Neuronal stem cell (in vitro differentiated cells): ENCODE measurements at places on chromosomes 13 and 19.

GRCh38 chr13:109974354-109974753 is 188.0 kb upstream of the IRS2 start:
- no peak for DNase-seq

DNA sequence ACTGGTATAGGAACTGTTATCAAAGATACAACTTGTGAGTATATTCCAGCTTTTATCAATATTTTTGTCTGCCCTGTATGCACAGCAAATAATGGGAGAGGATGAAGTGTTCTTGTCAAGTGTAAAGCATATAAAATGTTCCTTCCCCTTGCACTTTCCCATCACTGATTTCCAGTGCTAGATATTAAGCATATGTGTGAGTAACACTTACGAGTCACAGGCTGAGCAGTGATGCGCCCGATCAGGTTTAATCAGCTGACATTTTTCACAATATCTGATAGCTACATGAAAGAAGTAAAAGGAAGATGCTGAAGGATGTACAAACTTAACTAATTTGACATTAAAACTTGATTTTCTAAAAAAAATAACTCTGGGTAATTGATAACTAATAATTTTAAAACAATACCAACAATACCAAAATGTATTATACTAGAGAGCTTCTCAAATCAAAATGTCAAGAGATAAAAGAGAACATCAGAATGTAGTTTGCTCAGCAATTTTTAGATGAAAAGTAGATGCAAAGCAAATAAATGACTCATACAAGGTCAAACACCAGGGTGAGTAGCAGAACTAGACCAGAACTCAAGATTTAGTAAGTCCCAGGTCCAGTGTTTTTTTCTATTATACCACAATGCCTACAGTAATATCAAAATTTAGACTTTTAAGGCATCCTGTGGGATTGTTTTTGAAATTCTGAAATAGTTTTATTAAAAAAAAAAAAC is 56.4 kb downstream of the ZDHHC20 start:
- no peak for DNase-seq

DNA sequence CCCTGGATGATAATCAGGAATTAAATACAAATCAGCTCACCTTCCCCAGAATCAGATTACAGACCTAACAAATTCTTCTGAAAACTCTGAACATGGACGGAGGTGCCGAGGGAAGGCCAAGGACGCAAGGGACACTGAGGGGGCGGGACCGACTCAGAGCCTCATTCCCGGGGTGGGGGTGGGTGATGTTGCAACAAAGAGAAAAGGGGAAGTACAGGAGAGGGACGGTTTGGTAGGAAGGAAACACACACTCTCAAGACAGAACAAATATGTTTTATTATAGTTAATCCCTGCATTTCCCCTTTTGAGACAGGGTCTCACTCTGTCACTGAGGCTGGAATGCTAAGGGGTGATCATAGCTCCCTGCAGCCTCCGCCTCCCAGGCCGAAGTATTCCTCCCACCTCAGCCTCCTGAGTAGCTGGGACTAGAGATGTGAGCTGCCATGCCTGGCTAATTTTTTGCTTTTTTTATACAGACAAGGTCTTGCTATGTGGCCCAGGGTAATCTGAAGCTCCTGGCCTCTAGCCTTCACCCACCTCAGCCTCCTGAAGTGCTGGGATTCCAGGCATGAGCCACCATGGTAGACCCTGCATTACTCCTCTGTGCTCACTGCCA is 786 bp upstream of the LILRA2 start:
- no peak for DNase-seq

DNA sequence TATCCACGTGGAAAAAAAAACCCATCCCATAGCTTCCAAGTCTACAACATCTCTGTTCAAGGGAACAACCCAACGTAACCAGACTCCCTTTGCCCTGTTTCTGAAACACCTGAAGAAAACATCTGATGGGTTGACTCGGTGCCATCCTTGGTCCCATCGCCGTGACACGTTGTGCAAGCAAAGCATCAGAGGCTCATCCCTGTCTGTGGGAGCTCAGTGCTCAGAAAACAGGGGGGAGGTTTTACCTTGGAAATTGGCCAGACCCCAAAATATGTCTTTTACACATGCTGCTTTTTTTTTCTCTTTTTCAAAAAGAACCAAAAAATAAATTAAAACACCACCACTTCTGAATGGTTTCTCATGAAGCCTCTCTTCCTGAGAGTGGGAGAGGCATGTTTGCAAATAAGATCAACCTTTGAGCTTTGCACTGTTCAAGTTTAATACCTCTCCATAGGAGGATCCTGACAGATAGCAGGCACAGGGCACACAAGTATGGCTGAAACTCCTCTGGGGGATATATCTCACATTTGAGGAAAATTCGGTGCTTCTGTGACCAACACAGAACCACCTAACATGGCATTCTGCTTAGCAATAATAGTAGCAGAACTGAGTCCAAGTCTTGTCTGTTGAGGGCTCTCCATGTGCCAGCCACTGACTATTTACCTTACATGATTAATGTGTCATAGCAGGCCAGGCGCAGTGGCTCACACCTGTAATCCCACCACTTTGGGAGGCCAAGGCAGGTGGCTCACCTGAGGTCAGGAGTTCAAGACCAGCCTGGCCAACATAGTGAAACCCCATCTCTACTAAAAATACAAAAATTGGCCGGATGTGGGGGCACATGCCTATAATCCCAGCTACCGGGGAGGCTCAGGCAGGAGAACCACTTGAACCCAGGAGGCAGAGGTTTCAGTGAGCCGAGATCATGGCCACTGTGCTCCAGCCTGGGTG is 7.0 kb upstream of the PVR start:
- no peak for DNase-seq

DNA sequence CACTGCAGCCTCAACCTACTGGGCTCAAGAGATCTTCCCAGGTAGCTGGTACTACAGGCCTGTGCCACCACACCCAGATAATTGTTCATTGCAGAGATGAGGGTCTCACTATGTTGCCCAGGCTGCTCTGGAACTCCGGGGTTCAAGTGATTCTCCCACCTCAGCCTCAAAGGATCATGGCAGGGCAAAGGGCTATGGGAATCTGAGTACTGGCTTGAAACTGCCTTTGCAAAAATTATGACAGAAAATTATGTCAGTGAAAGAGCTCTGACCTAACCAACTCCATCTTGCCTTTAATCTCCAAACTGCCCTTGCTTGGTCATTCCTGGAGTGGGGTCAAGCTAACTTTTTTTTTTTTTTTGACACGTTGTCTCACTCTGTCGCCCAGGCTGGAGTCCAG is 1.3 kb upstream of the DNASE2 start:
- no peak for DNase-seq

DNA sequence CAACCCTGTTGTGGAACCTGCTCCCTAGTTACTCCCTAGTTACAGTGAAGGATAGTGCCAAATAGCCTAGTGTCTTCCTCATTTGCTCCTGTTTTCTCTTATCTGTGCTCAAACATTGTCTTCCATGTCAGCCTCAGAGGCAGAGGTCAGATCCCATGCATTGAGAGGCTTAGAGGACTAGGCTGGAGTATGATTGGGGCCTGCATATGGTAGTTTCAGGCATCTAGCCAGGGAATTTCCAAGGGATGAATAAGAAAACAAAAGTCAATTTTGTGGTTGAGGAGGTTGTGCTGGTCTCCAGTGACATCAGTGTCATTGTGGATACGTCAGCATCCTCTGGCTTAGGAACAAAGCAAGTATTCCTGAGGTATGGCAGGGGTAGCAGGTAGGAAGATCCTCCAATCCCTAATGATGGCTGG is 9.4 kb downstream of the ZNF546 start:
- DNase-seq: no peak

DNA sequence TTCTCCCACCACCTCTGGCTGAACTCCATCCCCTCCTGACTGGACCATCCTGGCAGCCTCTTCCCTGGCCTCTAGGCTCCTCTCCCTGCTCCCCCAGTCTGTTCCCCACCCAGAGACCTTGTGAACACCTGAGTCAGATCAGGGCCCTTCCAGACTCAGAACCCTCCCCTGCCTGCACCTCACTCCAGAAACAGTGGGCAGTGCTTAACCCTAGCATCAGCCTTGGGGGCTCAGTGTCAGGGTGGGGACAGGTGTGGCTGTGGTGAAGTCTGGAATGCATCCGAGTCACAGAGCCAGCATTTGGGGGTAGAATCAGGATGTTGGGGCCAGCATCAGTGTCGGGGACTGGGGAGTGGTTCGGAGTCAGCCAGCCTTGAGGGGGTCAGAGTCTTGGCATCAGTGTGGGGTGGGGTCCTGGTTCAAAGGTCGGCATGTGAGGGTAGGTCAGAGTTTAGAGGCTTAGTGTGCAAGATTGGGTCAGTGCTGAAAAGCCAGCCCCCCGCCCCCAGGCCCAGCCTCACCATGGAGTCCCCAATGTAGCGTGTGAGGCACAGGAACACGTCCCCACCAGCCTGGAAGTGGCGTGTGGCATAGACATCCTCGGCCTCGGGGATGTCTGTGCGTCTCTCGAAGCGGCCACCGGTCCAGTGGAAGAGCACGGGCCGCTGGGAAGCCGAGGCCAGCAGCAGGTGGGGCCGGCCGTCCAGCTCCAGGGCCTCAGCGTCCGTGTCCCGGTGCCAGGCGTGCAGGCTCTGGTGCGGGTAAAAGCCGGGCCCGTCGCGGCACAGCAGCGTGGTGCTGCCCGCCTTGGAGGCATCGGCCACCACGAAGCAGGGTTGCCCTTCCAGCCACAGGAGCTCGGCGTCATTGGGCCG is 8.9 kb downstream of the LGI4 start:
- DNase-seq: no peak

GRCh38 chr19:3986260-3987041 is 1.2 kb upstream of the EEF2 start:
- peak; percentile 52 for DNase-seq

GRCh38 chr19:38173291-38174041 is 50.6 kb downstream of the DPF1 start:
- no peak for DNase-seq

- no peak for DNase-seq
These were observed 5.4 kb downstream of the TM9SF2 start for GRCh38 chr13:99506634-99507033.

DNA sequence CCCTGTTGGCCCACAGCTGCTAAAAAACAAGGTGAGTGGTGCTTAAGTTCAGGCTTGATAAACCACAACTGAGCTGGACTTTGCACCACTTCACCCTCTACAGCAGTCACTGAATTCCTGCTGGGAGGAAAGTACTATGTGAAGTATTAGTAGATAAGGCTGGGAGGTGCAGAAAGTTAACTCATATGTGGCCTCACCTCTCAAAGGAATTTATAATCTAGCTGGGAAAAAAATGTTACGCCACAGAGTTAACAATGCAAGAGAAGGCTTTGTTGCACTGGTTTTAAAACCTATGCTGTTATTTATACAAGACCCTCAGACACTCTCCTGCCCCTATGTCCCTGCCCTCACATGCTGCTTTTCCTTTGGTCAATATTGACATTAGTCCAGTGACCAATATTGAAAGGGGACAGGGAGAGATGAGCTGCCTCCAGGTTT is 60.9 kb downstream of the LIG4 start:
- DNase-seq: no peak

DNA sequence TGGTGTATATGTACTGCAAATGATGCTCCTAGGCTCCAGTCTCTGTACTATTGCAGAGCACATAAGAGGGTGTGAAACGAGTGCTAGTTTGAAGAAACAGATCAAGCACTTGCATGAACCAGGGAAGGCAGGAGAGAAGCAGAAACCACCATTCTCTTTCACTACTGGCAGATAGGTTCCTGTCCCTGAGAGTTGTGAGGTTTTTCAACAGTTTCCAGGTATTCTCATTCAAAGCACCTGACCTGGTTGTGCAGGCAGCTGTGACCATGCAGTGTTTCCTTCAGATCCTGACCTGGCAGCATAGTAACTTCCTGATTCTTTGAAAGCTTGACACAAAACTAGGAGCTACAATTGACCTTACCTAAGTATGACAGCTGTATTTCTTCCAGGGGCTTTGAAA is 164.9 kb downstream of the UFM1 start:
- DNase-seq: no peak

- no peak for DNase-seq
These were observed 249.8 kb downstream of the NBEA start for GRCh38 chr13:35191883-35192282.

GRCh38 chr13:37277435-37278144 is 172.1 kb upstream of the CSNK1A1L start:
- DNase-seq: no peak

GRCh38 chr13:49297338-49297737 is 49.6 kb downstream of the CDADC1 start:
- DNase-seq: no peak

DNA sequence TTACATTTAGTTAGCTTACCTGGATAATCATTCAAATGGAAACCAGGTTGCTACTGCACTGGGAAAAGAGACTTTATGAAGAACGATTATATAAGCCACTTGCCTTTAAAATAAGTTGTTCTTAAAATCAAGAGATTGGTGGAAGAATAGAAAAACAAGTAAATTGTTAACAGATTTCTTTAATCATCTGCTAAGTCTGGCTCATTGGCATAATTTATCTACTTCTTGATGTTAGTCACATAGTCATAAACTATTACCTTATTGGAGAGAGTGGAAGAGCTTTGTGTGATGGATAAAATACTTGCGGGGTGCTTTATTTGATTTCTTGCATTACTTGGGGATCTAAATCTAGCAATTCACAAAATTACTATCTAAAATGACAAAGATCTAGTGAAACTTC is 6.8 kb downstream of the LSM14A start:
- DNase-seq: no peak

DNA sequence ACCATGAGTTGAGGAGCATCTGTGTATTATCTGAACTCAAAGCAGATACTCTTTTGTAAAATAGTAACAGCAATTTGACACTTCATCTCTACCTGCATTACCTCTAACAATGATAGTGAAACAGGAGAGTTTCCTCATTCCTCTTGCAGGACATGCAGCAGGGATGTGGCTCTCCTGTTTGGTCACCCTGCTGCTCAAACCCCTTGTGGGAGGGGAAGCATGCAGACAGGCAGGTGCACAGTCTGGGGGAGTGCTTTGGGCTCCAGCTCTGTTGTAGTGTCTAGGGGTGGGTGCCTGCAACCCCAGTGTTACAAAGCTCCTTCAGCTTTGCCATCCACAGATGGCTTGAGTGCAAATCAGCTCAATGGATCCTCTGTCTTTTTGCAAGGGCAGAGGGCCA is 827.6 kb downstream of the DACH1 start:
- DNase-seq: no peak

- no peak for DNase-seq
These were observed 433 bp downstream of the SIX5 start for GRCh38 chr19:45768655-45768983.

DNA sequence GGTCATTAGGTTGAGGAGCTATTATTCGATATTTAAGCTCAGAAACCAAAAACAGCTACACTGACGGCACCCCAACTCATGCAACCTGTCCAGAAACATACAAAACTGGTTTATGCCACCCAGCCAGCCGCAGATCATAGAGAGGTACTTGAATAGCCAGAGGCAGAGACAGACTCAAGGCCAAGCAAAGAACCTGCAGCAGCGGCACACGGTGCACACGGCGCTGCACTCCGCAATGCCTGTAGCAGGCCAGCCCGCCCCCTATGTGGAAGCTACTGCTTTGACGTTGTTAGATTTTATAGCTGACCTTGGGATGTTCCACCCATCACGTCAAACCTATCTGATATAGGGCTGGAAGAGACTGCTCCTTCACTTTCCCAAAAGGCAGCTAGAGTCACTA is 11.9 kb upstream of the DHRS12 start:
- DNase-seq: no peak
